CD4-positive, alpha-beta T cell treated with Interleukin-21 for 1 hour (primary cell): ENCODE measurements at places on chromosomes 7 and 10.

DNA sequence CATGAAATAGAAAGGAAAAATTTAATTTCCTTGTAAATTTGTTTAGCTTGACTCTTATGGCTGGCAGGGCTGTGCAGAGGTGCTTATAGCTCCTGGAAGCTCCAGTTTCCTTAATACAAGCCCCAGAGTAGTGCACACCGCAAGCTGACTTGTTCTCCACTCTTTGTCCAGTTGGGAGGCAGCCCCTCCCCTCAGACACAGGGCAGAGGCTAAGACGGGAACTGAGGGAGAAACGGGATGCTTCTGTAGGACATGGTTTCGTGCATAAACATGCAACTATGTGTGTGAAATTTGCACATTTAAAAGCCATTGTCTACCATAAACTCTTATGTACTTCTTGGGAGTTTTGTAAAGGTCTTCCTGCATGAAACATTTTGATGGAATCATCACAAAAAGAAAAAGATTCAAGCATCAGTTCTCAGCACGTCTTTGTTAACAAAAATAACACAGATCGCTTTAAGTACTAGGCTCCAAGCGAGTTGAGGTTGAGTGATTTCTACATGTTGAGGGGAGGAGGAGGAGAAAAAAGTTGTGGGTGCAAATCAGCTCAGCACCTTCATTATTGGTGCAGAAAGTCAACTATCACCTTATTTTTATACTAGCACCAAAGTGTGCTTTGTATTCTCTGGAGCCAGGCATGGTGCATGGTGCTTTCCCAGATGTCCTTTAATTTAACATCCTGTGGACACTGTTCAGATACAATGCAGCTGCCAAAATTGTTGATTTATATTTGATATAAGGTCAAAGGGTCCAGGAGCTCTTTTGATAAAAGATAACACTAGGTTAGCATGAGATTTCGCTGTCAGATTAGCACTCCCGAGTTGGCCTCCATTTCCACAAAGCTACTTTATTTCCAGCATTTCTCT is 124.5 kb downstream of the CHN2 start:
- DNase-seq, result no peak

DNA sequence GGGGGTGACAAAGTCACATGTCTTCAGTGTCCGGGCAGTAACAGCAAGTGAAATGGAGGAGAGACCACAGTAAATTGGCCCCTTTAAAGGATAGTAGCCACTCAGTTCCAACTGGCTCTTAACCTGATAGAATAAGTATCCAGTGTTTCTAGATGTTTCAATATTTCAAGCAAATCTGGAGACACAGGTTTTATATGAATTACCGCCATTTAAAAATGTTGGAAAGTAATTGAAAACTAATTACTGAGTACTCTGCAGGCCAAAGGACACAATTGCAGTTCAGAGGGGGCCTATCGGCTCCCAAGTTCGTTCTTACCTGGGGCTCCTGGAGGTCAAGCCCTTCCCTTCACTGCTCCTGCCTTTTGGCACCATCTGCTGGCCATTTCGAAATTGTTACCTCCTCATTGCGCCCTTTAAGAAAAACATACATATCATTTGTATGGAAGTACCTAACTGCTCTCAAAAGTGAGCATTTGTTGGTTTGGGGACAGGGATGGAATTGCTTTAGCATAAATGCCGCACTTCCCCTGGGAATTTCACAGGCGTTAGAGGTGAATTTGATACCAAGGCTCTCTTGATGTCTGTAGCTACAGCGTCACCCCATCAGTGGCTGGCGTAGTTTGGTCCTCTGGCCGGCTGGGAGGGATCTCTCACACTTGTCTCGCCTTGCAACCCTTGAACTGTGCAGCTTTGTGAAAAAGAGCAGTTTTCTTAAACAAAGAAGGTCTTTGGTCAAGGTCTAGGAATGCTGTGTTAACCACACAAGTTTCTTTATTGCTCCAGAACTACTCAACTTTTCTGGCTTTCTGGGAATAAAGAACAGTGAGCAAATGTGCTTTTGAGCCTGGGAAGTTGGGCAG is 220.0 kb downstream of the ARHGAP21 start:
- peak; percentile 21 for DNase-seq

GRCh38 chr7:110050785-110051184 is 1040.1 kb upstream of the LRRN3 start:
- DNase-seq, result no peak

- DNase-seq, result no peak
These were observed 62.0 kb downstream of the SUFU start for GRCh38 chr10:102565793-102566192.
